GF-D8 (cell line): ENCODE measurements at places on chromosomes 16 and 17.

DNA sequence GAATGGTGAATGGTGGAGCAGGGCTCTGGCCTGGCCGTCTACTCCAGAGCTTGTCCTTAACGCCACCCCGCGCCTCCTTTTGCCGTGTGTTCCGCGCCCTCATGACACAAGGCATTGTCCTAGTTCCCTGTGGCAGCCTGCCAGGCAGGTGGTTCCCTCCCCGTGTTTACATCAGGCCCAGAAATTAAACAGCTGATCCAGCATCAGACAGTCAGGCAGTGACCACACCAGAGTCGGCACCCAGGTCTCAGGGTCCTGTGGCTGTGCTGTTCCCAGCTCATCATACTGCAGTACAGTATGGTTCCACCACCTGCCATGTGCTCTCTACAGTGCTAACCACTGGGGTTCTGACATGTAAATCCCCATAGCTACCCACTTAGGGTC is 119.7 kb downstream of the RAB11FIP4 start:
- DNase-seq = no peak

DNA sequence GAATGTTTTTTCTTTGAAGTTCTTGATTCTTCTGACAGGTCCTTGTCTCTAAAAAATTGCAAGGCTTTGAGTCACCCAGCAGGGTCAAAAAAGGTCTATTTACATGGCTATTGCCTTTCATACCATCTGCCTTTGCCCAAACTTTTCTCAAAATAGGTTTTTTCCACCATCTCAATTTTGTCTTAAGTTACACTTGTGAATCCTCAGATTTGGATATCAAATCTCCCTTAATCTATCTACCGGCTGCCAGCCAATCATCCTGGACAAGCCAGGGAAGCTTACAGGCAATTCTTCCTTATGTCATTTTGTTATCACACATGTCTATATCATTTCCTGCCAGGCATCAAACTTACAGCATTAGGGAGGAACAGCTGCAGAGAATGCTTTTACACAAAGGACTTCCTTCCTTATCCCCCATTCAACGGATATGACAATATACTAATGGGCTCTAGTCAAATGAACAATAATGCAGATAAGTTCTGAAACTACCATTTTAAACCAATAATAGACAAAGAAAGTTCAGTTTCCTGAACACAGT is 104.1 kb upstream of the CORO6 start:
- DNase-seq = peak; percentile 67

GRCh38 chr17:15440347-15440746 is 27.1 kb downstream of the CDRT4 start:
- no peak for DNase-seq

GRCh38 chr17:76726776-76727718 is at the start of gene METTL23:
TSS of gene METTL23 (plus strand) at chr17:76726839. CDS start at chr17:76729711, 2,872 bp downstream.
- DNase-seq = peak; percentile 33

DNA sequence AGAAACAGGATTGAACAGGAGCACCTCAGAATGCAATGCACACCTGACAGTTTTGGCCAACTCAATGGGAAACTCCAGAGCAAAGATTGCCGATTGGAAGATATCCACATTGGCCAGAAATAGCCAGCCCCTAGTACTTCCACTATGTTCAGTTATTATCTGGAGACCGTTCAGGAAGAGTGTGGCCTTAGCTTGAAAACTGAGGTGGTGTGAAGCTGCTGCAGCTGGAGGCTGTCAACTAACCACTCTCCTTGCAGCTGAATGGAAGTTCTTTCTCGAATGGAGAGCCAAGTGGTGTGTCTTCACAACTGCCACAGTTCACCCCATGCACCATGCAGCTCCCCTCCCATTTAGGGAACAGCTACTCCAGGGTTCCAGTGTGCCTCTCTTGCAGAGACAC is 61.9 kb upstream of the DHX40 start:
- no peak for DNase-seq

GRCh38 chr16:17171250-17172143 is 299.3 kb downstream of the XYLT1 start:
- DNase-seq = peak; percentile 68

DNA sequence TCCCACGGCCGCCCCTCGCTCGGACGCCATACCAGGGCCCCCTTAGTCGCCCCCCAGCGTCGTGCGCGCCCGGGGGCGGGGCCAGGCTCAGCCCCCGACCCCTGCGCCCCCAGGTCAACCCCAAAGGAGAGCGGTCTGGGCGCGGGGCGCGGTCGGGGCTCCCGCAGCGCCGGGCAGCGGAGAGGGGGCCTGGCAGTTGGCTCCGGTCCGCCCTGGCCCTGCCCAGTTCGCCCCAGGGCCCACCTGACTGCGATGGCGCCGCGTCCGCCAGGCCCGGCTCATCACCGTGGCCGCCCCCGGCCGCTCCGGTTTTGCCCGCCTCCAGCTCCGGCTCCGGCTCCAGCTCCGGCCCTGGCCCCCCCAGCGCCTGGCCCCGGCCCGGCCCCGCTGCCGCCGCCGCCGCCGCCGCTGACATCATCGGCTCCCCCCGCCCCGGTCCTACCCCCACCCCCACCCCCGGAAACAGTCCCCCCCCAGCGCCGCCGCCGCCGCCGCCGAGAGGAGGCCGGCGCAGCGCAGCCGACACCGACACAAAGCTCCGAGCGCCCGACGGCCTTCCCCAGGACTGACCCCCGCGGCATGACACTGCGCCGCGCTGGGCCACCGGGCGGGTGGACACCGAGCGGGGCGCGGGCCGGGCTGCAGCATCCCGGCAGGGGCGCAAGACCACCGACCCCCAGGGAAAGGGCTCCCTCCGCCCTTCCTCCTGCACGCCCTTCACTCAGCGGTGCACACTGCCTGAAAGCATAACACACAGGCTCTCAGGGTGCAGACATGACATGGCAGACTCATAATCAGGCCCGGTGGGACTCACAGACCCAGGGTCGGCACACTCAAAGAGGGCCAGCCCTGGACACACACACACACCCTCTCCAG is at the start of gene ZBTB4:
TSS of gene ZBTB4 (minus strand) at position 419 of the 876 bp plus-strand sequence. CDS start 12,830 bp downstream, outside the sequence.
- no peak for DNase-seq

- no peak for DNase-seq
Observed at GRCh38 chr17:339193-340061, 13.2 kb downstream of the RPH3AL start.

DNA sequence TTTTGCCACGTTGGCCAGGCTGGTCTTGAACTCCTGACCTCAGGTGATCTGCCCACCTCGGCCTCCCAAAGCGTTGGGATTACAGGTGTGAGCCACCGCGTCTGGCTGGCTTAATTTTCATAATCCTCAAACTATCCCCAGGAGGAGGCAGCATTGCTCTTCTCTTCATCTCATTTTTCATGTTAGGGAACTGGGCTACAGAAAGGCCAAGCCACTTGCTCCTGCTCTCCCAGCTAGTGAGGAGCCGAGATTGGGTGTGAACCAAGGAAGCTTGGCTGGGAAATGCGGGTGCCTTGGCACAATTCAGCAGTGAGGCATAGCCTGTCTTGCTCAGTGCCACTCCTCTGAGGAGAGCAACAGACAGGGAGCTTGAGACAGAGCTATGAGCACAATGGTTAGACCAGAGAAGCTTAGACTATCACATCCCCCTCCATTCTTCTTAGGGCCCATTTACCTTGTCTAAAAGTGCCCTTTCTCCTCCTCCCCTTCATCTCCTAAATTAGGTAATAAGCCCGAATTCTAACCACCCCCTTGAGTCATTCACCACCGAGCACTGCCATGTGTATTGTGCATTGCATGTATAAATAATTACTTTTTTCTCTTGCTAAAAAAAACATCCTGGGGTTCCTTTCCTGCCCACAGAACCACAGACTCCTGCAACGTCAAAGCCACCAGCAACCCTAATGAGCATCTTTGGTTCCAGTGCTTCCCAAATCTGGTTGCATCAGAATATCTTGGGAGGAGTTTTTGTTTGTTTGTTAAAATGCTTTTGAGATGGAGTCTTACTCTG is 20.0 kb upstream of the KIF19 start:
- DNase-seq = no peak
